ENCODE measurements at places on chromosomes 4 and X.

DNA sequence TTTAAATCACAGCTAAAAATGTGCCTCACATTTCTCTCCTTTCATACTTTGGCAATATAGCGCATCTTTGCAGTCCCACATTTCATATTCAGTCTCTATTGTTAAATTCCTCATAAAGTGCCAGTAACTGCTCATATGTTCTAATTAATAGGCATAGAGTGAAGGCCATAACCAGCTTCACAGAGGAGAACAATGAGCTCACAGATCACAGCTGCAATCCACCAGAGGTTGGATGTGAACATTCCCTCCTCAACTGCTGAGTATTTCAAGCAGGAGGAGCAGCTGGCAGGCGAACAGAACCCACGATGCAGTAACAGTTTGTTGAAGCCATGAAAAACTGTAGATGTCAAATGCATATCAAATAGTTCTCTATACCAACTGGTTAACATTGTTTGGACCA lies 2088.7 kb upstream of the AGA start:
- no peak for DNase-seq

GRCh38 chrX:22059775-22060174 lies 27.6 kb downstream of the PHEX start:
- no peak for DNase-seq

DNA sequence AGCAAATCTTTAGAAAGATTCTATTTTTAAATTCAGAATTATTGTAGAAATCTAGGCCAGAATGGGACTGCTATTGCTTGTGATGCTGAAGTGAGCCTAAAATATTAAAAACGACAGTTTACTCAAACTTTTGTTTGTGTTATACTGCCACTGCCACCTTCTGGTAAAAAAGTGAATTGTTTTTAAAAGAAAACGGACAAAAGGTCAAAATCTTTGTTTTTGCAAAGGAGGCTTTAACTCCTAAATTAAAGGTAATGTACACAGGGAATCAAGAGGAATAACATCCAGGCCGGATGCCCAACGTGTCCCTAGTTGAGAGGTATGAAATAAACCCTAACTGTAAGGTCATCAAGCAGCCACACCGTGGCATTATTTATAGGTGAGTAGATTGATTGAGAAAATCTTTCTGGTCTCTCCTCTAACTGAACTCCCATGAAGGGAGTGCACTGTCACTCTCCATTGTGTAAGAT lies 338.3 kb upstream of the GALNT7 start:
- DNase-seq = no peak

DNA sequence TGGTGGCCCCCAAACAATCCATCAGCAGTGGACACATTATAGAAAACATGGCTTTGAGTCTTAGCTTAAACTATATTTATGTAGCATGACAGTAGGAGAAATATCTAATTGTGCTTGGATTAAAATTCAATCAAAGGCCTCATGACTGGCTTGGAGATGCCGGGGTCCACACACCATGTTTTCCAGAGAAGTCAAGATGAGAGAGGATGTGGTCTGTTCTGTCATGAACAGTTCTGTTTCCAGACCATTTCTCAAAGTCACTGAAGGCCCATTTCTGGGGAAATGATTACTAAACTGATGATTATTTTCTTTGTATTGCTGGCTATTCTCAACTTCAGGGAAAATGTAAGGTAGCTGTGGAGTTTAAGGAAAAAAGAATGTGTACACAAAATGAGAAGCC lies 76.3 kb downstream of the C4orf51 start:
- DNase-seq = no peak

DNA sequence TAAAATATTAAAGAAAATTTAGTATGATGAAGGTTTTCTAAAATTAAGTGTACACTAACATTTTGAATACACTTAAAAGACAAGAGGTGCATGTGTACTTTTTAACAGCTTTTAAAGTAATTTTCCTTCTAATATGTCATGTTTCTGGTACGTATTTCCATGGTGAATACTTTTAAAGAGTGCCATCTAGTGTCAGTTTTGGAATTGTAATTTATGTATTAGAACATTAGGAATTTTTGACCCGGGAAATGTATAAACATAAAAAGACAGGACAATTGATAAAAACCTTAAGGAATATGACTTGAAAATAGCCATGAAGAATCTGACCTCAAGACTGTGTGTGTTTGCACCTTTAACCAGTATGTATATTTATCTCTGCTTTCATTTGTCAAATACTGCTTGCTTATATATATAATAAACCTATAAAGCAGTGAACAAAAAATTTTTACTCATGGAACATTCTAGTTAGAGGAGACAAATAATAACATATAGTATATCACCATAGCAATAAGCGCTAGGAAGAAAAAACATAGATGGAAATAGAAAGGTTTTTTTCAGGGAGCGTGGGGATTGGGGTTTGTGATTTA lies 7.2 kb downstream of the GSTCD start:
- no peak for DNase-seq

DNA sequence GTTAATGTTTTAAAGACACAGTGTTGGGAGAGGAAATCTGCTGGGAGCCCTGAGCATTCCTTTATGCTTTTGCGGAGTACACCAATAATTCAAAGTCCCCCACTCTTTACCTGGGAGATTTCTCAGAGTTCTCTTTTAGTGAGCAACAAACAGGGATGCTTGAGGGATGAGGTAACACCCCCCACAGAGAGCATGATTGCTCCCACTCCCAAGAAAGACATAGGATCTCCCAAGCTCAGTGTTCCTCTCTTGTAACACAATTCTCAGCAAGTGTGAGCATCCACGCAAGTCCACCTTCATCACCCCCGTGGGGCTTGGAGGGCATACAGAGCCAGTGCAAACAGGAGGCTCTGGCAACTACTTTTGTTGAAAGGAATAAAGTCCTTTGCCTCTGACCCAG lies 36.1 kb downstream of the GSPT2 start:
- no peak for DNase-seq

- DNase-seq = no peak
These were observed 104.7 kb upstream of the NOCT start for GRCh38 chr4:138910914-138911336.

DNA sequence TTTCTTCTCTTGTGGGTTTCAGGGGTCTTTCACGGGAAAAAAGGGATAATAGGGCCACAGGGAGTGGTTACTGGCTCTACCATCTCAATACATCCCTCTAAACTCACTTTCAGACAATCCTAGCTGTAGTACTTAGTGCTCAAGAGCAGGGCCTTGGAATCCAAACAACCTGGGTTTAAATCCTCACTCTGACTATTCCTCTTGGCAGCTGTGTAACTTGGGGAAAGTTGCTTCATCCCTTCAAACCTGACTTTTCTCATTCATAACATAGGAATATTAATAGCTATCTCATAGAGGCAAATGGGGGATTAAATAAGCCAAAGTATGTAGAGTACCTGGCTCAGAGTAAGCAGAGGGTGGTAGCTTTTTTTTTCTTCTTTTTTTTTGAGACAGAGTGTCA lies 32.4 kb downstream of the CCNG2 start:
- DNase-seq = no peak

- DNase-seq = no peak
These were observed 73.3 kb downstream of the DCTD start for GRCh38 chr4:182843808-182844325.

DNA sequence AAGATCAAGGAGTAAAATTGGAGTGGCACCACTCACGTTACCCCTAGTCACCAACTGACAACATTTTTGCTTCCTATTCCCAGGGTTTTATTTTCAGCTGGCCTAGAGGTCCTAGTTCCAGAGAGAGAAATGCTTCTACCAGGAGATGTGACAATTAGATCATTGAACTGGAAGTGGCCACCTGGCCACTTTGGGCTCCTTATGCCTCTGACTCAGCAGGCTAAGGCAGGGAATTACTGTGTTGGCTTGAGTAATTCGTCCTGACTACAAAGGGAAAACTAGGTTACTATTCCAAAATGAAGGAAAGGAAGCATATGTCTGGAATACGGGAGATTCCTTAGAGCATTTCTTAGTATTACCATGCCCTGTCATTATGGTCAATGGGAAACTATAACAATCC lies 831.6 kb upstream of the NDST4 start:
- no peak for DNase-seq

GRCh38 chr4:88091378-88091777 lies 67.1 kb downstream of the ABCG2 start:
- DNase-seq = no peak

DNA sequence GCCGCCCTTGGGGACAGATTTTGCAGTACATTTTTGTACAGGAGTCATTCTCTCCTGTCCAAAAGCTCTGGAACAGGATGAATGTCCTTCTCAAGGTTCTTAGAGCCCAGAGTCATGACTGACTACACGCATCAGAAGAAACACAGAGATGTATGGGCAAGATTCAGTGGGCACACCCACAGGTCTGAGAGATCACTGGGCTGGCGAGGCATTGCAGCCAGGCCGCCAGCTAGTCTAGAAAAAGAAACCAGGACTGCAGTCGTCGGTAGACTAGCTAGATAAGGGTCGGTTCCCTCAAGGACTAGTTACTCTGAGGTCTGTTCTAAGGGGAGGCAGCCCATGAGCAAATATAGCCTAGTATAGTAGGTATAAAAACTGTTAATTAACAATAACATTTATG lies 19.8 kb downstream of the GBA3 start:
- DNase-seq = no peak

DNA sequence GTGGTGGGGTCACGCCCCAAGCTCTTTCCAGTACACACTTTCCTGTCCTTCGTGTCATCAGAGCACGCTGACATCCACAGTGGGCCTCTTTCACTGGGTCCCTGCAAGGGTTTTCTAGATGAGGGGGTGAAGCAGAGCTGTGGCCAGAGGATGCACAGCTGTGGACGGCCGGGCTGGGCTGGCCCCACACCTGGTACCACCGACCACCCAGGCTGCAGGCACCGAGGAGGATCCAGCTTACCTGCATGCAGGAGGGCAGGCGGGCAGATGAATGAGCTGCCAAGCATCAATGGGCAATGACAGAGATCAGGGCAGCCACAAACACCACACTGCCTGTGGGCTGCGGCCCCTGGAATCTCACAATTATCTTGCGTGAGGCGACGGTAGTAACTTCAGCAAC lies 9.5 kb upstream of the GRPEL1 start:
- DNase-seq = no peak

DNA sequence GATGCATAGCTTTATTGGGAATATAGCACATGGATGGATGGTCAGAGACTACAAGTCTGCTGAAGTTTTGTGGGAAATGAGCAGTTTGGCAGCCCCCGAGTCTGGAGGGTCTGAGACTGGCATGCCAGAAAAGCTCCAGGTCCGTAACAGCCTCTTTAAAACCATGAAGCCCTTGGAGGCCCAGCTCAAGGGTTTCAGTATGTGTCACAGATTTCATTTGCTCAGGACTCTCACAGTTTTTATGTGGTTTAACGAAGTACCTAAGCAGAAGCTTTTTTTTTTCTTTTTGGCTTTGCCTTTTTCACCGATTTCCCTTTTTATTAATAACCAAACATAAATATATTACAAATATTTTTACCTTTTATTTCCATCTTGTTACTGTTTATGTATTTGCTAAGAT lies 30.6 kb upstream of the TMEM184C start:
- no peak for DNase-seq

DNA sequence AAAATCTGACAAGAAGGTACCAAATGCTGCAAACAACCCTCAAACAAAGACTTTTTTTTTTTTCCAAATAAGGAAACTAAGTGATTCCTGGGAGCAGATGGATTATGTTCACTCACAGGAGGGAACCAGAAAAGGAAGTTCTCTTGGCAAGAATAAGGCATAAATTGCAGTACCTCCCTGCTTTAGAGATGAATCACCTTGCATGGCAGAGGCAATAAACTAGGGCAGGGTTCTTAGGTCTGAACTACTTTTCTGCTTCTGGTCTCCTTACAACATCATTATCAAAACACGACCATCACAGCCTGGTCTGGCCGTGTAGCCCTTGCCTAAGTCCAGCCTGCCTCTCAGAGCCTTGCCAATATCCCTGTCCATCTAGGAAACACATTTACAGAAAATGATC lies 6.3 kb downstream of the TMEM31 start:
- DNase-seq = no peak

GRCh38 chr4:74884266-74884665 lies 48.6 kb upstream of the PARM1 start:
- DNase-seq = no peak
